Caki2 (cell line): ENCODE measurements at places on chromosomes 5 and 9.
A peak's percentile ranks its signal among the peaks of the same experiment; 100 is the strongest.

GRCh38 chr5:139592289-139592688 is 31.1 kb downstream of the UBE2D2 start:
- no peak for DNase-seq

DNA sequence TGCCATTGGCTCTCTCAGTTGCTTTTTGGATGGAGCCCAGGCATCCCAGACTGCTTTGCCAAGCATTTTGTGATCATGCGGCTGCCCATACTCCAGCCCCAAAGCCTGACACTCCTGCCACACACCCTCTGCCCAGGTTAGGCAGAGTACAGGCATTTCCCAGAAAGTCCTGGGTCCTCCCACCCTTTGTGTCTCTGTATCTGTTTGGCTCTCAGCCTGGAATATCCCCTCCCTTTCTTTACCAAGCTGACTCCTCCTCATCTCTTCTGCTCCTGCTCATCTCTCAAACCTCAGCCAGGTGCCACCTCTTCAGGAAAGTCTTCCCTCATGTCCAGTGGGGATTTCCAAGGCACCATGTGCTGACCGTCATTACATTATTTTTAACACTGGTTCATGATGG is 14.3 kb upstream of the SH3RF2 start:
- DNase-seq, result no peak

- no peak for DNase-seq
Observed at GRCh38 chr5:53482717-53483638, 2.5 kb downstream of the FST start.

DNA sequence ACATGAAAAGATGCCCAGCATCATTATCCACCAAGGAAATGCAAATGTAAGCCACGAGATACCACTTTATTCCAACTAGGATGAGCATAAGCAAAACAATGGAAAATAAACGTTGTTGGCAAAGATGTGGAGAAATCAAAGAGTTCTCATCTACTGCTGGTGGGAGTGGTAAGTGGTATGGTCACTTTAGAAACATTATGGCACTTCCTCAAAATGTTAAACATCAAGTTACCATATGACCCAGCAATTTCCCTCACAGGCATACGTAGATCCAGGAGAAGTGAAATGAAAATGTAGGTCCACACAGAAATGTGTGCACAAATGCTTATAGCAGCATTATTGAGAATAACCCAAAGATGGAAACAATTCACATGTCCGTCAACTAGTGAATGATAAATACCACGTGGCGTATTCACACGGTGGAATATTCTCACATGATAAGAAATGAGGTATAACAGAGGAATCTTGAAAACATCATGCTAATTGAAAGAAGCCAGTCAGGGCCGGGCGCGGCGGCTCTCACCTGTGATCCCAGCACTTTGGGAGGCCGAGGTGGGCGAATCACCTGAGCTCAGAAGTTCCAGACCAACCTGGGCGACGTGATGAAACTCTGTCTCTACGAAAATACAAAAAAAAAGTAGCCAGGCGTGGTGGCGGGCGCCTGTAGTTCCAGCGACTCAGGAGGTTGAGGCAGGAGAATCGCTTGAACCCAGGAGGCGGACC is 16.4 kb upstream of the FLT4 start:
- DNase-seq, result no peak

GRCh38 chr9:86508208-86508903 is 154.1 kb upstream of the TUT7 start:
- no peak for DNase-seq

DNA sequence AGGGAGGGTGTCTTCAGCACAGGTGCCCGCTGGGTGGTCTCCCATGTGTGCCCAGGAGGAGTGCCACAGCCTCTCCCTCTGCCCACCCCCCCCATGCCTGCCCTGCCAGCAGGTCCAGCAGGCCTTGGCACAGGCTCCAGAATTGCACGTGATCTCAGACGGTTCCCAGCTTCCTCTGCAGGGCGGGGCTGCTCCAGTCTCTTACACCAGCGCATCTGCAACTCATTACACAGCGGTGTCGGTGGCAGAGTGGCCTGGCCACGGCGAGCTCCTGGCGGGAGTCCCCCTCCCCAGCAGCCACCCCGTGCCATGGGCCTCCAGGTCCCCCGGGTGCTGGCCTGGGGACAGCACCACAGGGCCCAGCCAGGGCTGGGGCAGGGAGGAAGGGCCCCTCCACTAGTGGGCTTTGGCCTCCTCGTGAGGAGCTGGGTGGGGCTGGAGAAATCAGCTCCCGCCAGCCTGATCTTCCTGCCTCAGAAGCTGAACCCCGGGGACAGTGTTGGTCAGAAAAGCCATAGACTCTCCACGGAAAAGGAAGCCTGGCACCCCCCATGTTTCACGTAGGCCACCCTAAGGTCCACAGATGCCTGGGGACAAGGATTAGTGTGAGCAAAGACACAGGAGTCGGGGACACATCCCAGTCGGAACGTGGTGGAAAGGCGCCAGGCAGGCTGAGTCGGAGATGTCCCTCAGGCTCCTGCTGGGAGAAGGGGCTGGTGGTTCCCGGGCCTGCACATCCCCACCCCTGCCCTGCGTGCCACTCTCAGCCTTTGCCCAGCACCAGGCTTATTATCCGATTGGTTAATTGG is 40.2 kb downstream of the RXRA start:
- DNase-seq, result peak; percentile 83

- DNase-seq, result no peak
Observed at GRCh38 chr5:161414896-161415295, 131.6 kb downstream of the GABRB2 start.

GRCh38 chr5:15191012-15191411 is 309.0 kb upstream of the FBXL7 start:
- DNase-seq, result no peak

DNA sequence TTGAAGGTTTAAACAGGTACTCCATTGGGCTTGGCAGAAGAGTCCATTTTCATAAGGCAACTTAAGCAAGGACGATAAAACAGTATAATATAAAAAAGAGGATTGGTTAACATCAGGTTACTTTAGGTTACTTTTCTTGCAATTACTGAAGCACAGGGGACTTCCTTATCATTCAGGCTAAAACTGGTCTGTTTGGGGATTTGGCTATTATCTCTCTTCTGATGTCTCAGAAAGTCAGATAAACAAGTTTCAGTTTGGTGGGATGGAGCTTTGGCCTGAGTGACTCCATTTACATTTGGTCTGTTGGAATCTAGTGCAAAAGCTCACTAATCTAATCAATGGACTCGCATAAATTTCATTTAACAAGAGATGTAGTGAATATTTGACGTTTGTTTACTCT is 8.0 kb downstream of the GAPT start:
- no peak for DNase-seq

DNA sequence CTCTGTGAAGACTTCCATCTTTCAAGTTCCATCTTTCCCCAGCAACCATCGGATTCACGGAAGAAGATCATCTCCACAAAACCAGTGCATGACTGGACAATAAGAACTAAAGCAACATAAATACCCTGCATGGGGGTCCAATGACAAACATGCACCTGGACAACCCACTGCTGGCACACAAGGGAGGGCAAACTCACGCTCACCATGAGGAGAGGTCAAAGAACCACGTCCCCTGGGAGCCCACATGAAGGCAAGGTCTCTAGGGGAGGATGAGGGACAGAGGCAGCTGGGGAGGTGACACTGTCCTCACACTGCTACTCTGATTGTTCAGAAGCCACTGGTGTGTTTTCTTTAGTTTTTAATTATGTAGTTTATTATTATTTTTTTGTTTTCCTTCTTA is 190.8 kb downstream of the MED10 start:
- no peak for DNase-seq

GRCh38 chr9:129586685-129587084 is 34.2 kb downstream of the C9orf50 start:
- DNase-seq, result no peak

GRCh38 chr5:22614486-22615094 is 238.6 kb downstream of the CDH12 start:
- DNase-seq, result no peak

DNA sequence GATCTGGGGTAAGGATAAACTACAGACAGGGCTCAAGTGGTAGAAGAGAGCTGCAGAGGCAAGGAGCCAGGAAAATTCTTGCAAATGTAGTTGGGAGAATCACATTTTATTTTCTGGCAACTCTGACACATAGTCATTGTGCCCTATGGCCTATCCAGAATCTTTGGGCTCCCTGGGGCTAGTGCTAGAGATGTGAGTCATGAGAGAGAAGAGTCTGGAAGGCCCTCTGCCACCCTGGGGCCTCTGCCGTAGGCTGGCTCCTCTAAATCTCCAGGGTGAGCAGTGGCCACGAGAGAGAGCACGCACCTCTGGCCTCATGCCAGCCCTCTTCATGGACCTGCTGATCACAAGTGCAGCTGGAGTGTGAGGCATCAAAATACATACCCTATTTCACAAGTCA is 74.3 kb upstream of the SSBP2 start:
- DNase-seq, result no peak

- no peak for DNase-seq
Observed at GRCh38 chr9:123096987-123097386, 63.5 kb downstream of the GPR21 start.

DNA sequence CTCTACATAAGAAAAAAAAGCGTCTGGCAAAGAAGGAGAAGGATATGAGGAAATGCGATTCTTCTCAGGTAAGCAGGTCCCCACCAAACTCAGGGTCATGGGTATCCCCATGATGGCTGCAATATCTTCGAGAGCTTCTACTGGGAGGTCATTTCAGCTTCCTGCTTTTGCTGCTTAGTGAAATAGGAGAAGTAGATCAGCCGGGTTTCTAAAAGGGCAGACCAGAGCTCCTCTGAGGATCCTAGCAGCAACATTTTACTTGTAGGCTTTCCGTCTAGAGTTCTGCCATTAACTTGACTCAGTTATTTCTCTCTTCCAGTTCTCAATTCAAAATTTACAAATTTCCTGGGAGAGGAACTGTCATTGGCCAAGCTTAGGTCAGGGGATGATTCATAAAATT is 134.7 kb downstream of the DPYSL3 start:
- no peak for DNase-seq

- DNase-seq, result no peak
Observed at GRCh38 chr9:127197186-127197860, 67.3 kb upstream of the GARNL3 start.

GRCh38 chr9:79390077-79390698 is 181.6 kb upstream of the TLE4 start:
- DNase-seq, result no peak

DNA sequence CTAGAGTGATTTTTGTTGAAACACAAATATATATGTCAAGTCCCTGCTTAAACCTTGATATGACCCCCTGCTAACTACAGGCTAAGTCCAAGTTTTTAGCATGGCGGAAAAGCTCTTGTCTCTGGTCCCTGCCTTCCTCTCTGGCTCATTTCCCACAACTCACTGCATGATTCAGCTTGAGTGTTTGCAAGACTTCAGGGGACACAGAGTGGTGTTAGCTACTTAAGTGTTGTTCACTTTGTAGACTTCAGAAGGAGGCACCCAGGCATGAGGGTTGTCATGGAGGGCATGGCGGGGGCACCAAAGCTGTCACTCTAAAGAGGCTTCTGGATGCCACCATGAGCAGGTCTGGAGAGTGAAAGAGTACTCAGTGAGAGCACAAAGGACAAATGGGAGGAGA is 362.4 kb upstream of the ACTBL2 start:
- no peak for DNase-seq

- no peak for DNase-seq
Observed at GRCh38 chr5:108276187-108277050, 105.5 kb downstream of the FBXL17 start.

- no peak for DNase-seq
Observed at GRCh38 chr5:126192226-126192625, 231.0 kb upstream of the GRAMD2B start.

- no peak for DNase-seq
Observed at GRCh38 chr9:109934857-109935215, 154.8 kb downstream of the PALM2AKAP2 start.

DNA sequence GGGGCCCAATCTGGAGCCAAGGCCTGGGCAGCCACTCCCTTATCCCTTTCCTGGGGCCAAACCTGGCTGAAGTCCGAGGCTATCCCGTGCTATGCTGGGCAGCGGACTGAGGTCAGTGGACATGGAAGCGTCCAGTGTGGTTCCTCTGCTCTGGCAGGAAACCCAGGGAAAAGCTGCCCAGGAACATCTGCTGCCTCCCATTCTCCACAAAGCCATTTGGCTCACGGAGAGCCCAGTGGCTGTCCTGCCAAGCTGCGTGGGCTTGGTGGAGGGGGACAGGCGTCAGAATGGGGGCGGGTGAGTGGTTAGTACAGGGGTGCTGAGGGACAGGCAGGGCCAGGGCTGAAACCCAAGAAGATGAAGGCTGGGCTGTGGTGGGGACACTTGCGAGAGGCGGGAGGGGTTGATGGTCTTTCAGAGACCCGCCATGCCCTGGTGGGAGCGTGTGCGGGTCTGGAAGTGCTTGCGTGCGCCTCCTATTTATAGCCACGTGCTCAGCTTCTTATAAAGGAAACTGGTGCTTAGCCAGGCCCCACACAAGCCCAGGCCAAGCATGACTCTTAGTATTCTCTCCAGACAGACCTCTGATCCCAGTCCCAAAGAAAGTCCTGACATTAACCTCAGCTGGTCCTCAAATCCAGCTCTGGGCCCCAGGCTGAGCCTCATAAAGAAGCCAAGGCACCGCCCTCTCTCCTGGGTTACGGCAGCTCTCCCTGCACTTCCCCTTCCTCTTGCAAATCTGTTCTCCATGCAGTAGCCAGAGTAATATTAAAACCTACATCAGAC is 9.4 kb upstream of the SLC6A7 start:
- DNase-seq, result no peak
